ENCODE measurements at places on chromosomes 6 and 20. TPM values are rescaled to one million over a fixed set of nuclear protein-coding genes. Genes with fewer than 3 reads are reported as not detected.

Gene PDE7B
- 5.8 TPM for polyA plus RNA-seq

Gene RBM24
- polyA plus RNA-seq, result 2.0 TPM

Gene HINT3
- 8.6 TPM for polyA plus RNA-seq

Gene JAG1
- 18.4 TPM for polyA plus RNA-seq

Gene MAS1
- 0.02 TPM for polyA plus RNA-seq
